ENCODE measurements at places on chromosomes 2 and 18.

- no peak for DNase-seq
These were observed 2.0 kb downstream of the SLC14A2 start for GRCh38 chr18:45617284-45617683.

GRCh38 chr2:107305966-107306365 lies 420.0 kb upstream of the ST6GAL2 start:
- no peak for DNase-seq

- no peak for DNase-seq
These were observed 108.5 kb downstream of the MAP2 start for GRCh38 chr2:209532321-209532720.

DNA sequence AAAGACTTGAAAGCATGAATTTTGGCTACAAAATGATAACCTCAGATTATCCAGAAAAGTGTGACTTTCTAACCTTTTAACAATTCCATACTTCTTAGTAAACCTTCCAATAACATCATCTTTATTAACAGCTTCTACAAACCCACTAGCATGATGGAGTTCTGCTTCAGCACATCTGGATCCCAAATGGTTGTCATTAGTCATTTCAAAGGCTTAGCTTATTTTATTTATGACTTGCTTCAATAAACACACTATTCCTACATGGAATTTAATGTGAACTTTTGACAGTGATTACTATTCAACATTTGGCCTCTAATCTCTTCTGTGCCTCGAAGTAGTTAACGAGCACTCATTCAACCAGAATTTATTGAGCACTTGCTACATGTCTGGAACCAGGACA lies 808.3 kb downstream of the TSN start:
- DNase-seq = no peak

DNA sequence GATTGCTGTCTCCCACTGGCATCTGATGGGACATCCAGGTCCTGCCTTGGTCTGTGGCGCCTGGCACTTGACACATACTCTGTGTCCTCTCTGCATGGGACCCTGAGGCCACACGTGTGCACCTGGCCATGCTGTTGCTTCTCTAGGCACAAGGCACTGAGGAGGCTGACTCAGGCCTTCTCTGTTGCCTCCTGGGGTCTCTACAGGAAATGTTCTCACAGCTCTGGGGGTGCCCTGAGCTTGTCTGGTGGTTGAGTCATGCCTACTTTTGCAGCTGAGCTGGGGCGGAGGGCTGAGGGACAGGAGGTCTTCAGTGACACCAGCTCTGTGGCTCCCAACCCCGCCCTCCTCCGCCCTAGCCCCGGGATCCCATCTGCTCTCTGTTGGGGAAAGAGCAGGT lies 207.0 kb upstream of the HS6ST1 start:
- no peak for DNase-seq

DNA sequence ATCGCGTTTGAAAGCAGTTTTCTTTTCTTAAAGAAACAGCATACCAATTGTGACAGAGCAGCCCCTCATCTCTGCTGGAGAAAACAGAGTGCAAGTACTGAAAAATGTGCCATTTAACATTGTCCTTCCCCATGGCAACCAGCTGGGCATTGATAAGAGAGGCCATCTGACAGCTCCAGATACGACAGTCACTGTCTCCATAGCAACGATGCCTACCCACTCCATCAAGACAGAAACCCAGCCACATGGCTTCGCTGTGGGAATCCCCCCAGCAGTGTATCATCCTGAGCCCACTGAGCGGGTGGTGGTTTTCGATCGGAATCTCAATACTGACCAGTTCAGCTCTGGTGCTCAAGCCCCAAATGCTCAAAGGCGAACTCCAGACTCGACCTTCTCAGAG lies 9.5 kb downstream of the GRHL1 start:
- DNase-seq = no peak

DNA sequence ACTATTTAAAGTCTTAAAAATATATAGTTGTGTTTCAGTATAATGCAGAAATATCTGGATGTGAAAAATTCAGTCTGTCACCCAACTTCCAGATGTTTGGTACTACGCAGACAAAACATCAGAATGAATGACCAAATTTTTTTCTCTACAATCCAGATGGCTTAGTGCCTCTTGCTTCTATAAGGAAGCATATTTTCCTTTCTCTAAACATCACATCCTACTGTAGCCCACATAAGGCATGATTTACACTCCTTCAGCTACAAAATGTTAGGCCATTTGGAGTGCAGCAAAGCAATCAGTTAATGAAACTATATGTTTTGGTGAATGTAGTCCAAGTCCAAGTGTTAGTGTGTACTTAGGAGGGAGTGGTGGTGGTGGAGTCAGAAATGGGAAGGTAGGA lies 162.9 kb upstream of the SIX2 start:
- DNase-seq = no peak

GRCh38 chr2:45992741-45993475 lies 304.3 kb upstream of the EPAS1 start:
- no peak for DNase-seq

GRCh38 chr2:196711625-196712024 lies 72.1 kb downstream of the CCDC150 start:
- no peak for DNase-seq

DNA sequence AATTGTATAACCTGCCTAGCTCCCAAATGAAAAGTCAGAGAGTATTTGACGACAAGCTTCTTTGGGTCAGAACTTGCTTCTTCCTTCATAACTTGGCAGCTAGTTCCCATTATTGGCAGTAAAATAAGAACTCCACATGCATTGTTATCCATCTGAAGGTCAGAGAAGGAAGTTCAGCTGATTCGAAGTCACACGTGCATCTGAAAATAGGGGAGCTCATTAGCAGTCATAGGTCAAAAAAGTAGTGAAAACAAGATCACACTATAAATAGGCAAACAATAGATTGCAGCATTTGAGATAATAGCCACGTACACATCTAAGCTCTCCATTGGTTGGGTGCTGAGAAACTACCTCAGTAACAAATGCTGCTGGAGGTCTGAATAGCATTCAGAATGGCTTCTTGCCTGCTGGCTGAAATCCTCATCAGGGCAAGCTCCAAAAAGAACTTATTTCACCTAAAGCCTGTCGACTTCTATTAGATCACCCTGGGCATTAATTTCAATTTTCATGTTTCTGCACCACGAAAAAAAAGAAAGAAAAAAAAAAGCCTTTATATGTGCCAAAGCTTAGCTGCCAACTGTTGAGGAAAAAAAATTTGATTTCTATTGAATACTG lies 1492.9 kb upstream of the CELF4 start:
- no peak for DNase-seq

GRCh38 chr18:36212301-36213171 lies 25.2 kb downstream of the MOCOS start:
- no peak for DNase-seq

DNA sequence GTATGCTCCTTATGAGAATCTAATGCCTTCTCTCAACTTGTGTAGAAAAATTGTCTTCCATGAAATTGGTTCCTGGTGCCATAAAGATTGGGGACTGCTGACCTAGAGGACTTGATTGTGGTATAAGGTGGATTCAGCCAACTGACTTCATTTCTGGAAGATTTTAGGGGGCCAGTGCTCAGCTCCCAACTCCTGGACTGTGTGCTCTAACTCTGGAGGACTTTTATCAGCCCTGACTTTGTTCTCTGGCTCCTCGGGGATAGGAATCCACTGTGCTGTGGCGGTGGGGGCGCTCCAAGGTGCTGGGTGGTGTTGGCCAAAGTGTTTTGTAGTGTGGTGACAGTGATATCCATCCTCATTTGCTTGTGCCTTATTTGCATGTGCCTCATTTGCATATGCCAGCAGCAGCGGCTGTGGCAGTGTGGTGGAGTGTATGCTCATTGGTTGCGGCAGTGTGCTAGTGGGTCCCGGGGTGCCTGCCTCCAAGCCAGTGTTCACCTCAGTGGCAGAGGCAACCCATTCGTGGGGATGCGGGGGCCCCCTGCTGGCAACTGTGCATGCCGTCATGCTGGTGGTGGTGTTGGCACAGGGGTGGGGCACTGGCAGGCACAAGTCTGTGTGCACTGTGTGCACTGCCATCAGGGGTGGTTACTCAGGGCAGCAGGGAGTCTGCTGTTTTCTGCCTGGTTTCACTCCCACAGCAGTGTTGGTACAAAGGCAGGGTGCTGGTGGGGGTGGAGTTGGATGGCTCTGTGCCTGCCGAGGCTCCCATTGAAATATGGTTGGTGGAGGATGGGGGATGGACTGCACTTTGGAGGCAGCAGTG lies 19.6 kb downstream of the EHBP1 start:
- no peak for DNase-seq

- no peak for DNase-seq
These were observed 235.9 kb downstream of the SETBP1 start for GRCh38 chr18:44916429-44917207.

DNA sequence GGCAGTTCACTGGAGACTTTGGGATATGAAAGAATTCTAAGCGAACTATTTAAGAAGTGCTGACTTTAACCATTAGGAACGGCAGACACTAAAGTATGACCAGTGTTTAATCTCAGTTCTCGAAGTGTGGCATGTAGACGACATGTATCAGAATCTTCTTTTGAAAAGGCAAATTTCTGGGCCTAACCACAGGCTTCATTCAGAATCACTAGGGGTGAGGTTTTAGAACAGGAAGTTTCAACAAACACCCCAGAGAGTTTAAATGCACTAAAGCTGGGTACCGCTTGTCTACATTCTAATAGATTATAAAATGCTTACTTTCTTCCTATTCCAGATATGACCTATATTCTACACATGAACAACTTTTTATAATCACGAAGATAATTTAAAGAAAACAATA lies 180.3 kb downstream of the ANKRD44 start:
- DNase-seq = no peak

GRCh38 chr18:48663096-48663930 lies 124.5 kb downstream of the CTIF start:
- no peak for DNase-seq

DNA sequence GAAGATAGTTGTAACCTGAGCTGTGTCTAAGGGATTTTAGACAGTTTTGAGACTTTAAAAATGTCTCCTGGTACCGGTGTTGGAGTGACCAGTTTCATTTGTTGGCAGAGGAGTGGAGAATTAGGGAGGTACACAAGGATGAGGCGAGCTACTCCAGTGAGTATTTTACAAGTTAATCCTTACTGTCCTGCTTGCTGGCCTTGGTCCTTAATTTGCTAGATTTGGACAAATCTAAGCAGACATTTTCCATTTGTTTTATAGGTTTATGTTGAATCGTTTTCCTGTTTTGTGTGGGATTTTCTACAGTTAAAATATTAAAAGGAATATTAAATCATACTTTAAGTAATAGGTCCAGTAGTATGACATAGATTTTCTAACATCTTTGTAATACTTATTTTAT lies 101.8 kb downstream of the ZNF407 start:
- no peak for DNase-seq

DNA sequence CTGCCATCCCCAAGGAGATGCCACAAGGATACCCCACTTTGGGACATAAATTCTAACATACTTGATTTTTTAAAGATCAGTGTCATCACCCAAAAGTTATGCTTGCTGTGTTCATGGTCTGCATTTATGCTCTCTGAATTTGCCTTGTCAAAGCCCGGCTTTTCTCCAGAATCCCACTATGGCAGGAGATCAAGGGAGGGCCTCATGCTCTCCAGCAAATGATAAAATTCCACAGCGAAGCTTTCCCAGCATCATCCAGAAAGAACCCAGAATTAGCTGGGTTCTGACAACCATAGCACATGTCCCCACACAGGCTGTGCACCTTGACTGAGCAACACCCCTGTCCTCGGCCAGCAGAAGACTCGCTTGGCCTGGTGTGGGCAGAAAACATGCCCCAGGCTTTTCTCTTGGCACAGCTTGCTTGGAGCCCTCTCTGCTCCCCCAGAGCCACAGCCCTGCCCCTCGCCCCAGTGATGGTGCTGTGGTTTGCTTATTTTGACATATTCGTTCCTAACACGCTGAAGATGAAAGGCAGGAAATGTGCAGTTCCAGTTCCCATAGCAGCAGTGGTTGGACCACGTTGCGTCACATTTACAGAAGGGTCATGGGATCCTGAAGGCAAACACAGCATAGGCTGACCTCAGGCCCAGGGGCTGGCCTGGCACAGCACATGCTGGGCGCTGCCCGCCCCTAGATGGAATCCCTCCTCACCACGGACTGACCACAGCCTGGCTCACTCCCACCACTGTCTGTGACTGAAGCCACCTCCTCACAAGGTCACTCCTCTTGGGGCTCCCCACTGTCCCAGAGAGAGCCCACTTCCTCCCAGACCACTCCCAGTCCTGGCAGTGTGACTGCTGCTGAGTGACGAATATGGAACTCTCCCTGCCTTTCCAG lies 14.1 kb upstream of the CHRNA1 start:
- peak; percentile 82 for DNase-seq

GRCh38 chr2:149872041-149872440 lies 284.5 kb upstream of the MMADHC start:
- no peak for DNase-seq

DNA sequence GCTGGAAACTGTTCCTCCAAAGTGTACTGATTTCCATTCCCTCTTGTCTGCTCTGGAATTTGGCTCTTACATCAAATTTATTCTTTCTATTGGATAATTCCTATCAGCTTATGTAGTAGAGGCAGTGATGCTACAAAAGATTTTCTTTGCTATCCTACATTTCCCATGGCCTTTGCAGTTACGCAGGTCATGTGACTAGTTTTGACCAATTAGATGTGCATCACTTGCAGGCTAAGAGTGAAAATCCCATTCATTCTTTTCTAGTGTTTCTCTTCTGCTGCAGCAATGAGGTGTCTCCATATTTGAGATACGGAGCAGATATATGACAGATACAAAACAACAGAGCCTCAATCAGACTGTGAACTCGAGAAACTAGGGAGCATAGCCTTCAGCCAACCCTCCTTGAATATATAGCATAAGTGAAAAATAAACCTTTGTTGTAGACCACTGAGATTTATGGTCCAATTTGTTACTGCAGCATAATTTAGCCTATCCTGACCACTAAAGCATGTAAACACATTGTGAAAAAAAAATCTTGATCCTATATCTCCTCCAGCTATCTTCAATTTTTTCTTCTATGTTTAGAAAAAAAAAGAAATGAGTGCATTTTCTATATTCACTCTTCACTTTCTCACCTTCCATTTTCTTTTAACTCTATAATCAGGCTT lies 102.0 kb downstream of the HNMT start:
- DNase-seq = no peak

GRCh38 chr2:104734937-104735586 lies 118.9 kb upstream of the POU3F3 start:
- DNase-seq = no peak

DNA sequence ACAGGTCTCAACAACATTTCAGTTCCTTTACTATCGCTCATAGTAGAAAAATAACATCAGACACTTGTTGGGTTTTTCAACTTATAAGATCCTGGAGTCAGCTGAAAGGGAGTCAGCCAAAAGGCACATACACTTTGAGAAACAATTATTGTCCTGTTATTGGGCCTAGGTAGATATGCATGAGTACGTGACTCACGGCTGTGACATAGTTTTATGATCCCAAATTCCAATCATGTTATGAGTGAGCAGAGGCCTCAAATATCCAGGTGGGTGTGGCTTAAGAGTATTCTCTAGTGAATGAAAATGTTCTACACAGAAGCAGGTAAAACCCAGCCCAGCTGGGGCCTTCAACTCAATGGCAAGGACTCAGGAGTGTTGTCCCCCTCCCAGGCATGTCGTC lies 27.2 kb downstream of the SERPINB8 start:
- no peak for DNase-seq

DNA sequence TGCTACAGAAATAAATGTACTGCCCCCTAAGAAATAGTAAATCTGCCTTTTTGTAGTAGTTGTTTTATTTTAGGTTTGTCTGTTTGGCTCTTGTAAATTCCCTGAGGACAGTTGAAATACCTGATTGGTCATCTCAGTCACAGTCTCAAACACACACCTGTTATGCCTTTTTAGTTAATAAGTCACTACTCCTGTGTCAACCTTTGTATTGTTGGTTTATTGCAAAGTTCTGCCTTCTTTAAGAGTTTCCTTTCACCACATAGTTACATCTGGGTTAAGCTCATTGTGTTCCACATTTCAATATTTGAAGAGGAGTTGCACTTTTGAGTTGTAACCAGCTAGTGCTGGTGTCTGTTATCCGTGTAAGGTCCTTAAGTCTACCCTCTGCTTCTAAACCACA lies 198.7 kb downstream of the CCDC85A start:
- no peak for DNase-seq
